ENCODE measurements at places on chromosomes 7 and 10.

DNA sequence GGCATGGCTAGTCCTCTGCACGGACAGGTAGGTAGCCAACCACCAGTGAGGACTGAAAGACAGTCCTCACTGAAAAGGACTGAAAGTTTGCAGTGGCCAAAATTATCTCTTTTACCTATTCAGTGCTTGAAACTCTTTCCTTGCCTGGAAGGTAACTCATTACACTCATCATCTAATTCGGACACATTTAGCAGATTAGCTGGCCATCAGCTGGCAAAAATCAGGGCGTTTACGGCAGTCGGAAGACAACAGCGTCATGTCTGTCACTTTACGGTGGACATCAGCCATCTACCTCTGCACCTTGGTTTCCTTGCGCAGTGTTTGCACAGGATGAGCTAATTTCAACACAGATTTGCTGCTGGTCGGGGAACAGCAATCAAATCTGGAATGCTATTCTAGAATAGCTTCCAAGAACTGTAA, 740 bp downstream of the ANXA7 start:
- no peak for DNase-seq

GRCh38 chr10:132712291-132712690, 73.7 kb downstream of the NKX6-2 start:
- no peak for DNase-seq

GRCh38 chr7:150633926-150634325, 1.7 kb upstream of the GIMAP6 start:
- no peak for DNase-seq

DNA sequence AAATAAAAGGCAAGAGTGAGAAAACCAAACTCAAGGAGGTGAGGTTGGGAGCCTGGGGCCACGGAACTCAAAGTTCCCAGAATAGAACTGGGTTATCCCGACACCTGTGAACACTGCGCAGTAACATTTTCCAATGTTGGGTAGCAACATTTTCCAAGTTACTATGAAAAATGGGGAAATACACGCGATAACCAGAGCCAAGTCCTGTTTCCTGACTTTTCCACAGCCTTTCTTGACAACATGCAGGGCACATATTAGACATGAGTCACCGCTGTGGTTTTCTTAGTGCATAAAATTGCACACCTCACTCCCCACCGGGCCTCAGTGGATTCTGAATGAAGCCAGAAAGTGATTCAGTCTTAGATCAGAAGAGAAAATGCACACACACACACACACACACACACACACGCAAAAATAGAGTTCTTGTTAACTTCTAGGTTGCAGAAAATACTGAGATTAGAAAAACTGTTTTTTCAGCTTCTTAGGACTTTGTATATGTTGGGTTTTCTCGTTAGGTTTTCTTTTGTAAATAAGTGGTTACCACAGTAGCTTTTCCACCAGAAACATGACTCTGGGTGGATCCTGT, 70.0 kb downstream of the CAMK1D start:
- peak; percentile 14 for DNase-seq

GRCh38 chr7:127717502-127718339, 65.7 kb downstream of the SND1 start:
- no peak for DNase-seq

DNA sequence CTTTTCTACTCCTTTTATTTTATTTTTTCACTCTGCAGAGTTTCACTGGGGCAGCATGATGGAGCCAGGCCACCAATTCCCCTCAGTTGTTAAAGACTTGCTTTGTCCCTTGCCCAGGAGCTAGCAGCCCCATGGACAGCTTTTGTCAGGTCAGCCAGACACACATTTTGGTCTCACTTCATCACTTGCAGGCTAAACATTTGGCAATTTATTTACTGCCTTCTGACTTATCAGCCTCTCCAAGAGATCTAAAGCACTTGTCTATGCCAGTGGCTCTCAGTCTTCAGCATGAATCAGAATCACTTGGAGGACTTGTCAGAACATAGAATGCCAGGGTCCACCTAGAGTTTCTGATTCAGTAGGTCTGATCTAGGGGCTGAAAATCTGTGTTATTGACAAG, 66.4 kb upstream of the GDF10 start:
- no peak for DNase-seq

- DNase-seq: no peak
Observed at GRCh38 chr7:44595934-44596635, 10.3 kb upstream of the OGDH start.

DNA sequence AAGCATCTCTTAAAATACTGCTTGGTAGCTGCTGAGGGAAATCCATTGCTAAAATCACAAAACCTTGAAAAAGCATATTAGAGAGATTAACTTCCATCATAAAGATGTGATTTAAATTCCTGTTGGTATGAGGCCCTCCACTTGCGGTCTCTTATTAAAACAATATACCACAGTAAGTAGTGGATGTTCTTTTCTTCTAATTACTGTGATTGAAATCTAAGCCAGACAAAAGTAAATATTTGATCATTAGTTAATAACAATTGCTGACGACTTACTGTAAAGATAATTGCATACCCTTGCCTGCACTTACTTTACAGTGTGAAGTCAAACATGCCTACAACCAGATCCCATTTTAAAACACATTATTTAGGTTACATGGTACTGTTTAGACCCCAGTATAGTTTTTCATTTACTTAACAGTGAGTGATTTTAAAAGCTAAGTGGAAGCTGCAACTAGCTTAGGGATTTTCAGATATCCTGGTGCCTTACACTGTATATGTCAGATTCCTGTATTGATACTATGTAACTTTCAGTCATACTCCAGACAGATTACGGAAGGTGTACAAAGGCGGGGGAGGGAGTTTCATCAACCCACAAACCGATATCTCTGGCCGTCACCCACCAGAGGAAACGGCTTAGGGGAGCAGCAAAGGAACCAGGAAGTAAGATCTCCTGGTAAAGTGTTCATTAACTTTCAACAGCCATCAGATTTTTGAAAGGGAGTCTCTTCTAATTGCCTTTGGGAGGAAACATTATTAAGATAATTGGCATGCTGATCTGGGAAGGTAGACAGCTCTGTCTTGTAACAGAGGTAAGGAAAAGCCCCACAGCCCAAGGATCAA, 986 bp downstream of the NRP1 start:
- peak; percentile 4 for DNase-seq

DNA sequence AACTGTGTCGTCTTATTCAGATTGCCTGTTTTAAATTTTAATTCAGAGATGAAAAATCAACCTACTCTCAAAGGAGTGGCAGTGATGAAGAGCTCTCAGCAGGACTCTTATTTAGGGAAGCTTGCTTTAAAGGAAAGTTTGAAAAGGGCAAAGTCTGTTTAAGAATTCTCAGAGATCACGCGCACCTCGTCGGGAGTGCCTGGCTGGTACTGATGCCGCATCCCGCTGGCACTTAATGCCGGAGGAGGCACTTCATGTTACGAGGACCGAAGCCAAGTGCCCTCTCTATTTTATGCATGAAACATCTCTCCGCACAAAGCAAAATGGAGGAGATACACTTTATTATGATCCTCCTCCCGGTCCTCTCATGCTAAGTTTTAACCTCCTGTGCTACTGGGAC, 71.1 kb upstream of the INSYN2A start:
- no peak for DNase-seq

DNA sequence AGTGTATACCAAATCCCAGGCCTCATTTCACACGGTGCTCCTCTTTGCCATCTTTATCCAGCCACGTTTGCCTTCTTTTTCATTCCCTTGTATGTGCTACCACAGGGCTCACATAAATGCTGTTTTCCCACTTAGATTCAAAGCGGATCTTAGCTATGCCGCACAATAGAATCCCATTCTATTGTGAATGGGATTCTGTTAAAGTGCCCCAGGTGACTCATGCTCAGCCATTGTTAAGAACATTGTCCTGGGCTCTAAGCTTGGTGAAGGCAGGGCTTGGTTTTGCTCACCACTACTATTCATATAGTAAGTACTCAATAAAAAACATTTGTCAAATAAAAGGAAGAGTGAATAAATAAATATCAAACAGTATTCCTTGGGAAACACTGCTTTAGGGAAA, 72.3 kb upstream of the PHYHIPL start:
- DNase-seq: no peak

GRCh38 chr10:23441251-23441650, 2.4 kb downstream of the OTUD1 start:
- DNase-seq: no peak

Data from activated T-helper 1 cell treated with anti-CD3 and anti-CD28 coated beads, Interleukin-2, amount 50 U/mL, for 16 hours (primary cell).